ENCODE measurements at places on chromosomes 12 and 14.

GRCh38 chr14:39763402-39763890, 331.2 kb upstream of the FBXO33 start:
- DNase-seq, result no peak

GRCh38 chr14:55085060-55085660, 33.7 kb downstream of the MAPK1IP1L start:
- DNase-seq, result no peak

GRCh38 chr12:14393751-14394150, 28.3 kb downstream of the ATF7IP start:
- no peak for DNase-seq

DNA sequence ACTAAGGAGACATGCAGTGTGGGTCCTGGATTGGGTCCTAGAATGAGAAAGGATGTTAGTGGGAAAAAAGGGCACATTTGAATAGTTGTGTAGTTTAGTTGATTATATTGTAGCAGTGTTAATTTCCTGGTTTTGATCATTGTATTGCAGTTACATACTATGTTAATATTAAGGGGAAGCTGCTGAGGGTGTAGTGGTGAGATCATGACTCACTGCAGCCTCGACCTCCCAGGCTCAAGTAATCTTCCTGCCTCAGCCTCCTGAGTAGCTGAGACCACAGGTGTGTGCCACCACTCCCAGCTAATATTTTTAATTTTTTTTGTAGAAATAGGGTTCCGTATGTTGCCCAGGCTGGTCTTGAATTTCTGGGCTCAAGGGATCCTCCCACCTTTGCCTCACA, 21.7 kb downstream of the BORCS5 start:
- no peak for DNase-seq

GRCh38 chr12:25052196-25052913, 103.5 kb upstream of the BCAT1 start:
- DNase-seq, result no peak

GRCh38 chr12:16034136-16034817, 123.1 kb downstream of the DERA start:
- DNase-seq, result no peak

DNA sequence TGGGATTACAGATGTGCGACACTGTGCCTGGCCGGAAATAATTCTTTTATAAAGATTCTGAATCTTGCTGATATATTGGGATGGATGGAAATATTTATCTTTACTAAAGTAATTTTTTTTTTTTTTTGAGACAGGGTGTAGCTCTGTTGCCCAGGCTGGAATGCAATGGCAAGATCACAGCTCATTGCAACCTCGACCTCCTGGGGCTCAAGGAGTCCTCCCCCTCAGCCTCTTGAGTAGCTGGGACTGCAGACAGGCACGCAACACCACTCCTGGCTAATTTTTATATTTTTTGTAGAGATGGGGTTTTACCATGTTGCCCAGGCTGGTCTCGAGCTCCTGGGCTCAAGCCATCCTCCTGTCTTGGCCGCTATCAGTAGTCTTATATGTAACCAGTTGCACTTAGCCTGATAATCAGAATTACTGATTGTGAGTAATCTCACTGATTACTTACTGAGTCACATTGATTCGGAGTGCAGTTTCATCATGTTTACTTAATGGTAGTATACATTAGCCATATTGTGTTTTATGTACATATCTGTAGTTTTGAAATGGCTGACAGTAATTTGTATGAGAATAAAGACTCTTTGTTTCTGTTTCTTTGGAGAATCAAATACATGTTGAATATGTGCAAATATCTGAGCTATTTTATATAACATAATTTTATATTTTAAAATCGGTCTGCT, 50.4 kb upstream of the LRTM2 start:
- DNase-seq, result no peak

DNA sequence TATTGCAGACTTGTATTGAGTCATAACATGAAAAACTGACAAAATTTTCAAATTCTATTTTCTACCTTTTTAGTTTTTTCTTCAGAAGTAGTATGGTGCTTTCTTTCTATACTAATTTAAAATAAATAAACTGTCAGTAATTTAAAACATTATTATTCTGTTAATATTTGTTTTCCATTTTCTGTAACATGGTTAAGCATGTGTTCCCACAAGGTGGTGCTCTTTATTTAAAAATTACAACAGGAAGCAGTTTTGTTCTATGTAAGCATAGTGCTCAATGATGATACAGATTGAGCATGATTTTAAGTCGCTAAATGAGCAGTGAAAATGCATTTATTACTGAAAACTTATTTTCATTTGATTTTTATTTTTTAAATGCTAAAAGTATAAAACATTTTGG, 114.6 kb downstream of the PPFIA2 start:
- no peak for DNase-seq

DNA sequence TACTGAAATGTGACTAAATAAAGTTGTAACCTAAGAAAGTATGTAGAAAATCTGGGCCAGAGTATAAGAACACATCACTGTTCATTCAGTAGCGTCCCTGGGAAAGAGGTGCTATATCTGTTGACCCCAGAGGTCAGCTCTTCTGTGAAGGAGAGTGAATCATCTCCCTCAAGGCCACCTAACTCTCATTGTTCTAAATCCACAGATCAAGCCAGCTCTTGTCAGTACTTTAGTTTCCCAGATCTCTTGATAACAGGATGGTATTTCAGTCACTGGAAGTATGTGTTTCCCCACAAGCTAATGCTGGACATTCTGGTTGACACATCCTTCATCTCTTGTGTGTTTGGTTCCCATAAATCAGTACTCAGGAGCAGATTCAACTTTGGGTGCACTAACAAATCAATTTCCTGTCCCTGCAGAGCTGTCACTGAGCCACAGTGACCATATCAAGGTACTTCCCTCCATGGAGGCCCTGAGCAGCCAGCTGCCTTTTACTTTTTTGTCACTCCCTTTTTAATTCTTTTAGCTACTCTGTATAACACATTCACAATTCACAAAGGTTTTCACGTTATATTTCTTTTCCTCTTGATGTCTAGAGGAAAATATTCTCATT, 7.8 kb downstream of the KRT1 start:
- peak; percentile 33 for DNase-seq

GRCh38 chr14:100410056-100410565, 87.0 kb downstream of the SLC25A47 start:
- DNase-seq, result no peak

GRCh38 chr14:55913324-55914025, 204.7 kb upstream of the PELI2 start:
- DNase-seq, result no peak

DNA sequence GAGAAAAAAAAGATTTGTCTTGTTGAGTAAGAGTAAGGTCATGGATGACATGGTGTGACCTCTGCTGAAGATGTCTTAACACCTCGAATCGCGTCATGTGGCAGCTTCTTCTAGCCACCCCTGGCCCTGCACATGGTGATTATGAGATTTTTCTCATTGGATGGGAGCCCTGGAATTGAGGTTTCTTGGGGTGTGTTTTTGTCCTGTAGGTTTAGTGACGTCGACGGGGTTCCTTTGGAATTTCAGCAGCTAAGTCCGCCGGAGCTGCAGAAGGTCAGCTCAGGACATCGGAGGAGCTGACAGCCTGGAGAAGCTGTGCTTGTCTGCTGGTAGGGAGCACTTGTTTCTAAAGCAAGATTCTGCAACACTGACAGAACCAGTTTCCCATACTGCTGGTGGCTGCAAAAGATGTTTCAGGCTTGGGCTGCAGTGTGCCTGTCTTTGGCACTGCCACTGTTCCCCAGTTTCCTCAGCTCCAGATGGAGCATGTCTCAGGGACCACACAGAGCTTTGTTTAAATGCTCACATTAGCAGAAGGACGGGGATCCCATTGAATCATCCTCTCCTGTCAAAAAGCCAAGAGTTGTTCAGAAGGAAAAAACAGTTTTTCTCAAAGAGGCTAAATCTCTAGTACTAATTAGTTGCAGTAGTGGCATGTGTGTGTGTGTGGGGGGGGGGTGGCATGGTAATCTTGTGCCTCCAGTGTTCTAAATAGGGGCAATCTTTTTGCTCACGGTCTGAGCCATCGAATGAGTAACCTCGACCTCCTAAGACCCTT, 5.2 kb upstream of the FOS start:
- no peak for DNase-seq

DNA sequence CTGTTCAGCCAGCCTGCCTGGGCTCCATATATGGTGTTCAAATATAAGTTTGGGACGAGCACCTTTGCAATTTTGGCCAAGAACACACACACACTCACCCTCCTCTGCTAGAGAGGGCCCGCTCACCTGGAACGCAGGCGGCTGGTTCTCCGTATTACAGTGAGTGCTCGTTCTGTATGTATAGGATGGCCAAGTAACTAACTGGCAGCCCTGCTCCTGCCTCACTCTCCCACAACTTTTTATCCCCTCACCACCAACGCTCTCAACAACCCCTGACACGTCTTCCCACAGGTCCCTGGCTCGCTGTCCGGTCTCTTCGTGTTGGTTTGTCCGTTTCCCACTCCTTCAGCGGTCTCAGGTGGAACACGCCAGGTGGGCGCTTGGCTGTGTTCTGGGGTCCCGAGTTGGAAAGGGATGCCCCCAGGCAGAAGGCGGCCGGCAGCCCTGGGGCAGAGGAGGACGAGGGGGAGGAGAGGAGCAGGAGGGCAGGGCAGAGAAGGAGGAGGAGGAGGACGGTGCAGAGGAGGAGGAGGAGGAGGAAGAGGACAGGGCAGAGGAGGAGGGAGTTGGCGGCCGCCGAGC, 398 bp upstream of the MSRB3 start:
- no peak for DNase-seq

DNA sequence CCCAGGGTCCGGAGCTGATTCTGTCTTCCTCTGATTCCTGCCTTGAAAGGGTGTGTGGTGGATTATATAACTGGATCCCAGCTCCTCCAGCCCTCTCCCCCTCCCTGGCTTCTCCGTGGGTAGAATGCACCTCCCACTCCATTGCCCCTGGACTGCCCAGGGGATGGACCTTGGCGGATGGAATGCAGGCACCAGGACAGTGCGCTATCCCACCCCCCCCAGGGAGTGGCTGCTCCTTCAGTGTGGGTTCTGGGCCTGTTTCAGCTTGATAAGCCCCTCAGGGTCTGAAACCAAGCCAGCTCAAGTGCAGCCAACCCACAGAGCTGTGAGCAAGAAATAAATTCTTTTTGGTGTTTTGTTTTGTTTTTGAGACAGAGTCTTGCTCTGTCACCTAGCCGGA, 112.4 kb upstream of the TMEM132D start:
- DNase-seq, result no peak

- DNase-seq, result no peak
Observed at GRCh38 chr12:93832131-93832530, 155.0 kb downstream of the CRADD start.

GRCh38 chr12:121096199-121096798, 36.4 kb upstream of the P2RX7 start:
- no peak for DNase-seq

DNA sequence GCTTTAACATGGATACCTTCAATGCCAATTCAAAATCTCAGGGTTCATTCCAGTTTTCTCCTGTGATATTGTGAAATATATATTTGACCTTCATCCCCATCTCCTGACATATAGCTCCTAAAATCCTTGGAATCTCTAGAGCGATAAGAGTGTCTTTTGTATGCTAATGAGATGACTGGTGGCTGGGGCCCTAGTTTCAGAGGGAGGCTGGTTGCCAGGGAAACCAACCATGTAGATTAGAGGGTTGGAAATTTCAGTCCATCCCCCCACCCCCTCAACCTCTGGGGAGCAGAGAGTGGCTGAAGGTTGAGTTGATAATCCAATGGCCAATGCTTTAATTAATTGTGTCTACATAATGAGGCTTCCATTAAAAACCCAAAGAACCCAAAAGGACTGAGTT, 59.4 kb downstream of the SDR9C7 start:
- no peak for DNase-seq

DNA sequence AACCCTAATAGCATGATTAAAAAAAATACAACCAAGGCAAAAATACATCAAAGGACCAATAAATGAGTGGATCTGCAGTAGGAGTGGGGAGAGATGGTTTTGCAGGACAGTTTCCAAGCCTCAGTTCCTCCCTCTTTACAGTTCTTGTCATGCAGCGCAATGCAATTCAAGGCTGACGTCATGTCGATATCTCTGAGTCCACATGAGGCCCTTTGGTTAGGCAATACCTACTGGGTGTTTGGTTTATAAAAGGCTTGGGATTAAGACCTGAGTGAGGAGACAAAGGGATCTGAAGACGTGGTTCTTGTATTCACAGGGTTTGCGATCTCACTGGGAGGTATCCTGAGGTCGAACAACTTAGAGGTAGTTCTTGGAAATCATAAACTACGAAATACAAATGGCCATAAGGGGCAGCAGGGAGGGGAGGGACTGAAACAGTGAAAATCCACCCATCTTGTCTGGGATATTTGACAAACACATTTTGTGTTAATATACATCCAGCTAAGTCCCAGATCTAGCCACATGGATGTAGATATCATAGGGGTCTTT, 441.0 kb downstream of the FUT8 start:
- no peak for DNase-seq

DNA sequence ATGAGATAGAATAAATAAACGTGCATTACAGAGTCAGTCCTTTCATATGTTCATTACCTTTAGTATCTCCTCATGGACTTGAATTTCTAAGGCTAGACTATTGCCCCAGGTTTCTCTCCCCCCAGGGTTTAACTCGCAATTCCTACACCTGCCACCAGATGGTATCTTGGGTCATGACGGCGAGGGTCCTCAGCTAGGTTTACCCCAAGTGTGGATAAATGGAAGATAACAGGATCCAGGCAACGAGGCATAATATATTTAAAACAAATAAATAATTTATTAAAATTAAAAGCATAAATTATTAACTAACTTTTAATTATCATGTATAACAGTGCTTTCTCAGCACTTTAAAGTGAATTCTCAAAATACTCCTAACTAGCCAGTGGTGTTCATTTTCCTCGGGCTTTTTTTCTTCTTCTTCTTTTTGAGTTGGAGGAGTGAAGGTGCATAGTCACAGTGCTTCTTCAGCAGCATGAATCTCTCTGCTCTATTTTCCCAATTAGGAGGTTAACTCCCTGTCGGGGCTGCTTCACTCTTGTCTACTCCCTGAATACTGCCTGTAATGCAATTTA, 243.5 kb upstream of the CAND1 start:
- DNase-seq, result no peak

- DNase-seq, result peak; percentile 87
Observed at GRCh38 chr12:46357438-46358324, 14.9 kb downstream of the SLC38A2 start.

GRCh38 chr12:11568762-11569478, 80.6 kb upstream of the ETV6 start:
- no peak for DNase-seq

DNA sequence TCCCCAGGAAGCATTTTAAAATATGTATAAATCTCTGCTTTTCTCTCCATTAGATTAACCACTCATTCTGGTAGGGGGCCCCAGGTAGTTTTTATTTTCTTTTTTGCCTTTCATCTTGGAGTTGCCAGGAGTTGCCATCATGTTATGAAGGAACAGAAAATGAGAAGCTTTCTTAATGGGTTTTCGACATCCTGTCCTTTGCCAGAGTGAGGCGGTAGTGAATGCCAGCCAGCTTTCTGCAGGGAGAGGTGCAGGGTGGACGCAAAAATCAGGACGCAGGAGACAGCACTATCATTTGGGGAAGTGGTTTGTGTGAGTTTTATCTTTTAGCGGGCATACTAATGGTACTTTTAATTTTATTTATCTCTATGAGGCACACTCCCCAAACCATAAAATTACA, 1.7 kb downstream of the RASSF8 start:
- DNase-seq, result no peak

Measured in epithelial cell of prostate (primary cell).